ENCODE measurements at places on chromosomes 6 and 20.

DNA sequence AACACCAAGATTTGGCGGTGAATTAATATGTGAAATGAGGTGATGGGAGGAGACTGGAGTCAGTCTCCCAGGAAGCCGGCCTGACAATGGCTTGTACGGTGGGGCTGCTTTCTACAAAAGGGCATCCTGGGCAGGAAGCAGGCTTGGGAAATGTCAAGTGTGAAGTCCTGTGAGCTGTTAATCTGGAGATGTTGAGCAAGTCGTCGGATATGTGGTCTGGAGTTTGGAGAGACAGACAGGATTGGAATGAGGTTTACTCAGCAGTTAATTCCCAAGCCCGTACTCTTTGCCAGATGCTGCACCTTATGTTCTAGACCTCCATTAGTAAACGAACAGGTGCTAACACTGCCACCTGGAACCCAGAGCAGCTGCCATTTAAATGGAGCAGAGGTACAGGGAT is 107.7 kb upstream of the FOXC1 start:
- DNase-seq = no peak

GRCh38 chr6:129102741-129103140 is 219.8 kb downstream of the LAMA2 start:
- no peak for DNase-seq

DNA sequence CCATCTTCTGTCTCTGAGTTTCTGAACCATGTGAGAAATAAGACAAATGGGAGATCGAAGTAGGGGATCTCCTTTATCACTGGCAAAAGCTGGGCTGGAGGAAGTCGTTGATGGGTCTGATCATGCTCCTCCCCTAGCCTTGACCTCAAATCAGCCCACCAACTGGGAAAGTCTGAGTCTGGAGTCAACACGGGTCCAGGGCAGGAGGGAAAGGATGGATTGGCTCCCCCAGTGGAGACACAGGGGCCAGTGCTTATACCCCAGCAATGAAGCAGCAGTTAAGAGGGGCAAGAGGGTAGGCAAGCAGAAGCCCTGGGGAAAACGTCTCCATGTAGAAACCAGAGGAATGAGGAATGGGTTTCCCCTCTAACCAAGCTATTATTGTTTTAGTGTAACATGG is 152.6 kb downstream of the TBC1D7 start:
- no peak for DNase-seq

GRCh38 chr6:128573036-128573435 is 52.6 kb upstream of the PTPRK start:
- DNase-seq = no peak

GRCh38 chr6:29864037-29864810 is 36.6 kb downstream of the HLA-G start:
- DNase-seq = no peak

DNA sequence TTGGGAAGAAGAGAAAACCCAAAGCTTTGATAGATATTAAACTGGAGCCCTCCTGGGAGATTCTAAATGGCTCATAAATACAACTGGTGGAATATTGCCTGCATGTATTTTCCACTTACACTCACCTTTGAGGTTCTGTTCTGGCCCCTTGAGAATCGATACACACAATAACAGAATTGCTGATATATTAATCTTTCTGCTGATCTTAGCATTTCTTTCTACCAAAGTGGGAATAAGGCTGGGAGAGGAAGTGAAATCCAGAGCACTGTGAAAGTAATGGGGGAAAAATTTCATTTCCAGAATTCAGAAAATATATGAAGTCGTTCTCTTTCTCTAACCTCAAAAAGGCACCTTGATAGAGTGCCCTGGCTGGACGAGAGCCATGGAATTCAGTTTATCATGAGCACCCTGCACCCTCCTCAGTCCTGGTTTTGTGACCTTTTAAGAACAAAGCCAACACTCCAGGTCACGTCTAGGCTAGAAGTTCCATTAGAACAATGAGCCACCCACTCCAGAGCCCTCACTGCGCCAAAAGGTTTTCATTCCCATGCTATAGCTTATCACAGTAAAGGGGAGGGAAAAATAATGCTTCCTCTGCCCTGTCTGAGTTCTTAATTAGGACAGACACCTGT is 244.5 kb downstream of the CD83 start:
- no peak for DNase-seq

- no peak for DNase-seq
These were observed 91.7 kb upstream of the HDDC2 start for GRCh38 chr6:125393449-125393858.

- no peak for DNase-seq
These were observed 348.6 kb upstream of the CDH4 start for GRCh38 chr20:60903325-60903971.

GRCh38 chr6:21031182-21031581 is 496.9 kb downstream of the CDKAL1 start:
- DNase-seq = no peak

- DNase-seq = no peak
These were observed 23.0 kb downstream of the ZNF217 start for GRCh38 chr20:53570446-53571276.
